SK-MEL-5 (cell line): ENCODE measurements at places on chromosomes 16 and 17. TPM values are rescaled to one million over a fixed set of nuclear protein-coding genes. Genes with fewer than 3 reads are reported as not detected.

The MIF4GD gene
- 20.8 and 22.9 TPM in 2 replicates for total RNA-seq

The KRTAP17-1 gene
- not detected in 2 replicates for total RNA-seq

The NPIPA8 gene
- not detected in 2 replicates for total RNA-seq

The PMFBP1 gene
- 0.29 TPM in 1 of 2 replicates, not detected in the other for total RNA-seq

The CDH5 gene
- not detected in 2 replicates for total RNA-seq

The ZSCAN10 gene
- 0.13 TPM in 1 of 2 replicates, not detected in the other for total RNA-seq

The PYY gene
- total RNA-seq: not detected in 2 replicates

The ATP2C2 gene
- 0.29 TPM in 1 of 2 replicates, not detected in the other for total RNA-seq

The WFIKKN1 gene
- total RNA-seq: 0.05 TPM in 2 replicates

The PRKCB gene
- total RNA-seq: 6.3 and 7.1 TPM in 2 replicates

The NDUFB10 gene
- total RNA-seq: 234 and 241 TPM in 2 replicates

The FDXR gene
- 42.4 and 48.1 TPM in 2 replicates for total RNA-seq

The TMC7 gene
- total RNA-seq: 1.0 and 1.5 TPM in 2 replicates

The FGF11 gene
- 0.45 and 0.61 TPM in 2 replicates for total RNA-seq

The XPO6 gene
- 77.9 and 85.2 TPM in 2 replicates for total RNA-seq

The SCARF1 gene
- 0.11 and 0.16 TPM in 2 replicates for total RNA-seq

The ARMC5 gene
- 6.7 and 8.2 TPM in 2 replicates for total RNA-seq

The HAS3 gene
- 0.05 and 0.32 TPM in 2 replicates for total RNA-seq

The C1QTNF8 gene
- not detected in 2 replicates for total RNA-seq

- DNase-seq: peak; percentile 71
Observed at GRCh38 chr16:22397931-22398330, 23.5 kb upstream of the CDR2 start.

GRCh38 chr17:45414990-45415881 lies 17.4 kb downstream of the ARHGAP27 start:
- DNase-seq: no peak

- no peak for DNase-seq
Observed at GRCh38 chr17:57587193-57587969, 157.7 kb downstream of the CCDC182 start.

GRCh38 chr17:63221939-63222338 lies 224.2 kb downstream of the CYB561 start:
- no peak for DNase-seq

- no peak for DNase-seq
Observed at GRCh38 chr17:7855660-7856010, 769 bp downstream of the TMEM88 start.

DNA sequence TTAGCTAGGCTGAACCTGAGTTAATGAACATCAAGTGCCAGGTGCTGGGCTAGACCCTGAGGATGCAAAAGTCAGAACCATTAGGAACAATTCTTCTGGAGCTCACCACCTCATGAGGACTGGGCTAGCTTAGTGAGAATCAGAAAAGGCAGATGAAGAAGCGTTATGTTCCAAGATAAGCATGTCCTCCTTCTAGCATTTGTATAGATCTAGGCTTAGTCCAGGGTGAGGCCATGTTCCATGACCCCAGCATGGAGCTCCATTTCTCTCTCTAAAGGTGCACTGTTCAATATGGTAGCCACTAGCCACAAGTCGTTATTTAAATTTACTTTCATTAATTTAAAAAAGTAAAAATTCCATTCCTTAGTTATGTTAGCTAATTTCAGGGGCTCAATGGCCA lies 365.3 kb upstream of the CCL2 start:
- no peak for DNase-seq

DNA sequence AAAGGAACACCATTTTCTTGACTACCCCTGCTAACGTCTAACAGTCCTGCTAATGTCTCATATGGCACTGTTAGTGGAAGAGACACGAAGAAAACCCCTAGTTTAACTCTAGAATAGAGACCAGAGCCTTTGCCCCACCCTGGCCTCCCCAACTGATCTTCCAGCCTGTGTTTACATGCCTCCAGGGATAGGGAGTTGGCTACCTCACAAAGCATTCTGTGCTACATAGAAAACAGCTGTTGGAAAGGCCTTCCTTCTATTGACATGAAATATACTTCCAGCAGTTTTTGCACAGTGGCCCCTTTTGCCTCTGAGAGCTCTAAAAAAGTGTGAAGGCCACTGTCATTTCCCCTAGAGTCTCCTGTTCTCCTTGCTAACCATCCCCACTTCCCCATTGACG lies 73.1 kb downstream of the ASIC2 start:
- no peak for DNase-seq

DNA sequence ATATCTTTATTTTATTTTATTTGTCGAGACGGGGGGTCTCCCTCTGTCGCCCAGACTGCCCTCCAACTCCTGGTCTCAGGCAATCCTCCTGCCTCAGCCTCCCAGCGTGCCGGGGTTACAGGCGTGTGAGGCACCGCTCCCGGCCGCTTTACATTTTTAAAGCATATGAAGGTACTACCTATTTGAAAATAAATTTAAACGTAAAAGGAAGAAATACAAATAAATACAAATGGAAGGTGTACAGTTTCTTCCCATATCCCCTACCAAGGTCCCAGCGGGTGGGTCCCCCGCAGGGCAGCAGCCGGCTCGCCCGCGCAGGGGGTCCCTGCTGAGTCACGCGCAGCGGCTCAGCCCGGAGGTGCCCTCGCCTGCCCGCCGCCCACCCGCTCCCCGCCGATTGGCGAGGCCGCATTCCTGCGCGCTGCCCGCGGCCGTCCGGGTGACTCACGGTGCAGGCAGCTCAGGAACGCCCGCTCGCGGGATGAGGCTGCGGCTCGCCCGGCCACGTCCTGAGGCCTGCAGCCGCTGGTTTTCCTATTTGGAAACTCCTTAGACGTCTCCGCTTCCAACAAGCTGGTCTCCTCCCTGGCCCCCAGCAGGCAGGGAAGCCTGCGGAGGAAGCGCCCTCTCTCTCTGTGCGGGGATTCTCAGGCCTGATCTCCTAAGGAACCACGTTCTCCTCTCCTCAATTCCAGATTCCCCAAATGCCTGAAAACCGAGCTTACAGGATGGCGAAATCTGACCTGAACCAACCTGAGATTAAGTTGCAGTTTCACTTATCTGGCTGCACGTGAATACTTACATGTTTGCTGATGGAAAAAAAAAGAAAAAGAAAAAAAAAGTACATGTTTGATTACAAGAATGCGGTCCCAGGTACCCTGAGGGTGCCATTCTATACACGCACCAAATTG lies 54.8 kb upstream of the MAP3K14 start:
- DNase-seq: peak; percentile 87

GRCh38 chr17:82029990-82030469 lies 1.4 kb upstream of the RAC3 start:
- DNase-seq: no peak

DNA sequence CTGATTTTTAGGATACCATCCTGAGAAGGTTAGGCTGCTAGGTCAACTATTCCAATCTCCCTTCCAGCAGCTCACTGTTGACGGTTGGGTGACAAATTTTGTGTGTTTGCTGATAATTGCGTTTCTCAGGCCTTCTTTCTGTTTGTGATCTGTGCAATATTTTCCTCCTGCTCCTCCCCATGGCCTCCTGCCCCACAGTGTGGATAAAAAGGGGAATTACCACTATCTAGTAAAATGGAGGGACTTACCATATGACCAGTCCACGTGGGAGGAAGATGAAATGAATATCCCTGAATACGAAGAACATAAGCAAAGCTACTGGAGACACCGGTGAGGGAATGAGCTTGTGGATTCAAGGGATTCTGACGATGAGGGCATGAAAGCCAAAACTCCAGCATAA lies 9.2 kb downstream of the CHD3 start:
- peak; percentile 85 for DNase-seq

- DNase-seq: no peak
Observed at GRCh38 chr16:13305019-13305755, 403.8 kb downstream of the SHISA9 start.

DNA sequence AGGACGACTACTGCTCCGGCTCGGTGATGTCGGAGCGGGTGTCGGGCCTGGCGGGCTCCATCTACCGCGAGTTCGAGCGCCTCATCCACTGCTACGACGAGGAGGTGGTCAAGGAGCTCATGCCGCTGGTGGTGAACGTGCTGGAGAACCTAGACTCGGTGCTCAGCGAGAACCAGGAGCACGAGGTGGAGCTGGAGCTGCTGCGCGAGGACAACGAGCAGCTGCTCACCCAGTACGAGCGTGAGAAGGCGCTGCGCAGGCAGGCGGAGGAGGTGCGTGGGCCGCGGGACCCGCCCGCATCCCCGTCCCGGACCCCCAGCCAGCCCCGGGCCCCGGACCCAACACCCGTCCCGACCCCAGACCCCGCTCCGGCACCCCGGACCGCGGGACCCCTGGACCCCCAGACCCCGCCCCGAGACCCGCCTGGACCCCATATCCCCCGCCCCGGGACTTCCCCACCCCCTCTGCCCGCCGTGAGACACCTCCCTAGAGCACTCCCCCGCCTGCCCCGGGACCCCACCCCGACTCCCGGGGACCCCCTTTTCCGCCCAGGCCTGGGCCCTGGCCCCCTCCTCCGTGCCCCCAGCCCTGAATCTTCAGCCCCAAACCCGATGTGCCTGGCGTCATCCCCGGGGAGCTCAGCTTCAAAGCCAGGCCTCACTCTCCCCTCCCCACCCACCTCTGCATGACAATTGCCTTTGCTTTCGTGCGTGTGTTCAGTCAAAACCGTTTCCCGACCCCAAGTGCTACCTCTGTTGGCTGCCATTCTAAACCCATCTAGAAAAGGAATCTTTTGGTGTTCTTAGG lies 594 bp downstream of the MAPK8IP3 start:
- DNase-seq: peak; percentile 23

- no peak for DNase-seq
Observed at GRCh38 chr16:60945225-60945624, 1091.0 kb downstream of the CDH8 start.

- DNase-seq: no peak
Observed at GRCh38 chr16:84498223-84498610, 6.2 kb downstream of the MEAK7 start.

DNA sequence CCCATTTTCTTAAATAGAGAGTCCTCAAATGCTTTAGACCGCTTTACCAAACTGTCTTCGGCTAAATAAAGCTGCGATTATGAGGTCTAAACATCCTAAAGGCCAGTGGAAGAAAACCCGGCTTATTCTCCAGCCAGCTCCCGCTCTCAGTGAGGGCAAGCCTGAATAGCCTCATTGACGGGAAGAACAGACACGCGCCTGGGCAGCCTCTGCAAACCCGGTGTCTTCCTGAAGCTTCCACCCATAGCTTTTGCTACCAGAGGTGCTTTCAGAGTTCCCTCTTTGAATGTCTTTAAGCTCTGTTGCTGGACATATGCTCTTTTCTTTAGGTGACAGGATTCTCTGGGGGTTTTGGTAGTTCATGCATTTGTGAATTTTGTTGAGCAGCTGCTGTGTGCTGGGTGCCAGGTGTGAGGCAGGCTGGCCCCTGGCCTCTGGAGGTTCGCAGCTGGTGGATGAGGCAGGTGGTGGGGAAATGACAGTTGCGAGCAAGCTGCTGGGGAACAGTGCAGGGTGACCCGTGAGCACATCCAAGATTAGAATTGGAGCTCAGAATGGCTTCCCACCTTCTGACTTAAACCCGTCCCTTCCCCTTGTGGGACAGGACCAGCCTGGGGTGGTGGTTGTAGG lies 44.7 kb downstream of the CRISPLD2 start:
- peak; percentile 94 for DNase-seq

DNA sequence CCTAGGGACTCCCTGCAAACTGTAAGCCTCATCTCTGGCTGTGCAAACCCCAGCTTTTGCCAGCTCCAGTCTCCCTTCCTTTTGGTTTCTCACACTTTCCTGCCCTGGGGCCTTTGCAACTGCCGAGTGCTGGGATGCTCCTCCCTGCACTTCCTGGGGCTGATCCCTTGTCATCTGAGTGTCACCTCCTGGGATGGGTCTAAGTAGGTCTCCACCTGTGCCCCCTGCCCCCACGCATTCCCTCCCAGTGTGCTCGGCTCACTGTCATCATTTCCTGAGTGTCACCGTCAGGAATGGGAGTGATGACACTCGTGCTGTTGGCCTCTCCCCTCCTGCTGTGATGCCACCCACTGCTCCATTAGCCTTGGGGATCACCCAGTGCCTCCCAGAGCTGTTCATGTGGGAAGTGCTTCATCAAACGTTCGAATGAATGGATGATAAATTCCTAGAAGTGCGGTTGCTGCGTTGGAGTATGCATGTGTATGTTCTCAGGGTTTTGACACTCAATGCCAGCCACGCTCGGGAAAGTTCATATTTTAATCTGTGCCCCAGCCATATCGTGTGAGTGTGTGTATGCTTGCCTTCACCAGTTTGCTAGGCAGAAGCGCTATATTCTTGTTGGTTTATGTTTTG lies 189.9 kb downstream of the NTN1 start:
- no peak for DNase-seq

- no peak for DNase-seq
Observed at GRCh38 chr16:70375636-70376611, 29.2 kb downstream of the DDX19A start.

DNA sequence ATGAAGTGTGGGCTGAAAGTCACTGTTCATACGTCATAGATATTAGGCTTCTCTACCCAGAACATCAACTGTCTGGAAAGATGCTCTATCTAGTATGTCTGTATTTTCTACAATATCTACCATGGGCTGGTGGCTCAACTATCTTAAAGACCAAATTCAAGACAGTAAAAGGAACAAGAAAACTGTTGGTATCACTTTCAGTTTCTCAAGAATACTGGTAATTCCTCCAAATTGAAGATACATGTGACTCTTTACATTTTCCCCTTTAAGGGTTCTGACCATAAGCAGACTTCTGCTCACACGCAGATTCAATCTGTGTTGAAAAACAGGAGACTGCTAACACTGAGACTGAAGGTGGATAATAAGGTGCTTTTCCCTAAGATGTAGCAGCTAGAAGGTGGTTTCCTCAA lies 24.2 kb downstream of the XPO6 start:
- DNase-seq: no peak

GRCh38 chr17:37833237-37833859 lies 88.5 kb upstream of the HNF1B start:
- no peak for DNase-seq

GRCh38 chr17:2388683-2389055 lies 12.2 kb downstream of the MNT start:
- DNase-seq: no peak

DNA sequence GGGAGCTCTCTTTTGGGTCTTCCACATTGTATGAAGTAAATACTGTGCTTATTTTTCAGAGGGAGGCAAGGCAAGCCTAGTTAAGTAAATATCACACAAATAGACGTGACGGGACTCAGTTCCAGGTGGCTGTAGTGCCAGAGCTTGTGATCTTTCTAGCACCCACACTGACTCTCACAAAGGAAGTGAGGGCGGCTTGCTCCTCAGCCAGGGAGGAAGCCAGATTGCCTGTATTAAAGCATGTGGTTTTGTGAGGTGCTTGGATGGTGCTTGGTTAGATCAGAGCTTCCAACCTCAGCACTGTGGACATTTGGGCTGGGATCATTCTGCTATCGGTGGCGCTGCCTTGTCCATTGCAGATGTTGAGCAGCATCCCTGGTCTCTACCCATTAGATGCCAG lies 80.1 kb downstream of the VAT1L start:
- DNase-seq: no peak

GRCh38 chr17:40490289-40490853 lies 11.1 kb downstream of the TNS4 start:
- DNase-seq: peak; percentile 18
